ENCODE measurements at places on chromosomes 4 and X.
A peak's percentile ranks its signal among the peaks of the same experiment; 100 is the strongest.

DNA sequence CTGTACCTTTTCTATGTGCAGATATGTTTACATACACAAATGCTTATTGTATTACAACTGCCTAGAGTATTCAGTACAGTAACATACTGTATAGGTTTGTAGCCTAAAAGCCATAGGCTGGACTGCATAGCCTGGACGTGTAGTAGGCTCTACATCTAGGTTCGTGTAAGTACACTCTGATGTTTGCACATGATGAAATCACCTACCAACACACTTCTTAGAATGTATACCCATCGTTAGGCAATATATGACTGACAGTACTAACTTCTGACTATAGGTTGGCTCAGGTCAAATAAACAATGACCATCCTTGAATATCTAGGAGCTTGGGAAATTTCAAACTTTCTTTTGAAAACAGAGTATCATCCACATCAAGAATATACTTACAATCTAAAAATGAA is 139.0 kb downstream of the CORIN start:
- DNase-seq: no peak

GRCh38 chr4:79050541-79050880 is 111.3 kb upstream of the PAQR3 start:
- DNase-seq: no peak

GRCh38 chr4:141486375-141486997 is 149.9 kb upstream of the IL15 start:
- DNase-seq: no peak

DNA sequence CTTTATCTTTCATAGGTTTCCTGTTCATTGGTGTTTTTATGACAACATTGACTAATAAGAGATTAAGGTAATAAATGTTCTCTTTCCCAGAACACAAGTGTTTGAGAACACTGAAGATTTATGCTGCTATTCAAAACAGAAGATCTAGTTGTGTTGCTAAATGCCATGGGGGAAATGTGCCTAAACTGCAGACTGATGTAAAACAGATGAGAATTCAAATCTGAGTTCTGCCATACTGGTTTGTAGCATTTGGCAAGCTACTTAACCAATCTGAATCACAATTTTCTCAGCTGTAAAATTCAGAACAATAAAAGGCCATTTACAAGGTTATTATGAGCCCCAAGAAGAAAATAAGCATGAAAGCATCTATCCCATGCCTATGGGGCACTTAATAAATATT is 2.3 kb downstream of the SLC10A6 start:
- DNase-seq: no peak

DNA sequence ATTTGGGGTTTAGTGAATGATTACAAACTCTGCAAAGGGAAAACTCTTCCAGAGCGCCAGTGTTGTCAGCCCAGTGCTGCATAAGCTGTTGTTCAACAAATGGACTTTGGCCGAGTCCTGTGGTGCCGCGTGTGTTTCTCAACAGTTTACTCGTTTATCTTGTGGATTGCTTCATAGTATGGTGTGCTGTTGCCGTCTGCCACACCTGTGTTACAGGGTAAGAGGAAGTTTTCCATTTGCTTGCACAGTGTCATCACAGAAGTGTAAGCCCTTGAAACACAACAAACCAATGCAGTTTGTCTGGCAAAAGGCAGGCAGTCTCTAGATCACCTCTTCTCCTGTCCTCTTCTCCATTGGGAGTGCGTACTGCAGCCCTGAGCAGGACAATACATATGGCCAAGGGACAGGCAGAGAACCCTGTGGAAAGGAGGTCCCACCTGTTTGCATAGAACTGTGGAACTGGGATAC is 66.3 kb downstream of the DCUN1D4 start:
- no peak for DNase-seq

DNA sequence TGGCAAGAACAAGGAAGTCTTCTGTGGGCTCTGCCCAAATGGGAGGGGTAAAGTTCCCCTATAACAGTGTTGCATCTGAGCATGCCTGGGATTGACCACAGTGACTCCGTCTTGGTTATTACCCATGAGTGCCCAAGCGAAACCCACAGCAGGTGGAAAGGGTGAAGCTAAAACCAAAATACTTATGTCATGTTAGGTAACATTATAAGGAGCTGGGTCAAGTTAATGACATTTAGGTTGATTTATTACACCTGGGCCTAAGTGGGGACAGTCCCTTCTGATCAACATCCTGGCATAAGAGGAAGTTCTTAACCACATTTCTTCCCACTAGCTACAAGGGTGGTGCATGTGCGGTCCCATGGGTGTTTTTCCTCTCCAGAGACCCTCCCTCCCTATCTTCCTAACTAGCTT is 1.3 kb upstream of the ZNF732 start:
- DNase-seq: peak; percentile 98

- no peak for DNase-seq
These were observed 789.2 kb upstream of the INTU start for GRCh38 chr4:126843492-126844067.

DNA sequence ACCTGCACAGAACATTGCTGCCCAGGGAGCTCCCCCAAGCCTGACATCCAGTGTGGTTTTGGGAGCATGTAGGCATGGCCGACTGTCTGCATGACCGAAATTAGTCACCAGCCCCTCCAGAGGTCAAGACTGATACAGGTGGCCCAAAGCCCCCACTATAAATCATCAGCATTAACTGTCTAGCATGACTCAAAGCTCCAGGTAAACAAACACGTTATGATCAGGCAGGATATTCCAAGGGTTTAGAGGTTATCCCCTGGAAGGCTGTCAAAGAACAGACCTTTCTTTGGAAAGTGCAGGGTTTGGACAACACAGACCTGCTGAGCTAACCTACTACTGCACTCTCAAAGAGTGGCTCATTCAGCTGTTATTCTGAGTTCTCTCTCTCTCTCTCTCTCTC is 2.1 kb upstream of the FAM9A start:
- no peak for DNase-seq

- DNase-seq: no peak
These were observed 14.2 kb upstream of the MID1 start for GRCh38 chrX:10634392-10635161.

DNA sequence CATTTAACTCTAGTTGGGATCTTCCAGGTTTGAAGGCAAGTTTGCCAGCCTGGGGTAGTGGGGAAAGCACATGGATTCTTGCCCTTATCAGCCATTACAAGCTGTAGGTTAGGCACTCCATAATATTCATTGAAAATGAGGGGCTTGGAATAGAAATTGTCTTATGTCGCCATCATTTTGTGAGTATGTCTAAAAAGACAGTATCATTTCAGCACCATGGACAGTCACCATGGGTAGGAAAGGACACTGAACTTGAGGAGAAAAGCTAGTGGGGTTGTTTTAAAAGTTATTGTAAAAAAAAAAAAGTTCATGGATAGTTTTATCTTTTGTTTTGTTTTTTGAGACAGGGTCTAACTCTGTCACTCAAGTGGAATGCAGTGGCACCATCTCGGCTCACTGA is 356.1 kb downstream of the HNRNPD start:
- DNase-seq: peak; percentile 49

DNA sequence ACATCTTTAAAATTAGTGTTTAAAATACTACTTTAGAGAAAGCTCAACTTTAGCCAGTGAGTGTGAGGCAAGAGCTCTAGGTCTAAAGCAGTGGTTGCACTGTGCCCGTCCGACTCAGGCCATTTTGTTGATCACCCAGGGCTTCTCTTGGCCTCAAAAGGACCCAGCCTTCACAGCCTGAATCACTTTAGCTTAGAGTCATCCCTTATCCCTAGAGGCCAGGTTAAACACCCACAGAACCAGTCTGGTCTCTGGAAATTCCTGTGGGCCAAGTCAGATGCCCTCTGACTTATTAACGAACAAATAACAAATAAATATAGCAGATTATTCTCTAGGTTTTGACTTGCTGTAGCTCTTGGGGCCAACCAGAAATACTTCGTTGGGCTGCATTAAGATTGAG is 102.3 kb downstream of the WWC2 start:
- DNase-seq: no peak

DNA sequence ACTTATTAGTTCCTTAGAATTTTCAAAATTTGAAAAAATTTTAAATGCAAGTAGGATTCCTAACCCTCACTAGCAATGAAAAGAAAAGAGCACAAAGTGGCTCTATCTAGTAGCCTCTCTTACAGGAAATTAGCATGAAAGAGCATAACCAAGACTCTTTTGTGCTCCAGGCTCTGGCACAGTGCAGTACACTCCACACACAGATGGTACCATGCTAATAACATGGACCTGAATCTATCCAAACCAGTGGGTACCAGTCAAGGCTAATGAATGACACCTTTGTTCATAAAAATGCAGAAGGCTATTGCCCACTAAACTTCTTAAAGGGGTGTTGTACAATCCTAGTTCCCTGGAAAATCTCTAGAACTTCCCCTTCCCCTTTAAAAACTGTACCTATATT is 119.0 kb downstream of the MANBA start:
- no peak for DNase-seq

Measured in NAMALWA (cell line).